ENCODE measurements at places on chromosomes 3 and 15.
A peak's percentile ranks its signal among the peaks of the same experiment; 100 is the strongest.

DNA sequence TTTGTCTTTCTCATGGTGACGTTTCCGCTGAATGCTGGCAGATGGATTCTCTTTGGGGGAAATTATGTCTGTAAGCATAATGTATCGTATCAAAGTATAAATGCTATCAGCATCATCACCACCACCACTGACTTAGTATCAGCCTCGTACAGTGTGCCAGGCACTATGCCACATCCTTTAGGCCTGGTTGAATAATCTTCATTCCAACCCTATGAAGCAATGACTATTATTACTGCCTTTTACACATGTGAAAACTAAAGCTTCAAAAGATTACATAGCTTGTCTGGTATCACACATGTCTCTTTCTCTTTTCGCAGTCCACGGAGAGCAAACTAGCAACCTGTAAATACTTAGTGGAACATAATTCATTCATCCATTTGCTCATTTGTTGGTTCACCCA, 166.7 kb upstream of the PRICKLE2 start:
- DNase-seq = no peak

- no peak for DNase-seq
These were observed 61.3 kb upstream of the VGLL4 start for GRCh38 chr3:11705049-11705448.

- DNase-seq = peak; percentile 43
These were observed 30.4 kb downstream of the NXPE3 start for GRCh38 chr3:101809178-101810021.

DNA sequence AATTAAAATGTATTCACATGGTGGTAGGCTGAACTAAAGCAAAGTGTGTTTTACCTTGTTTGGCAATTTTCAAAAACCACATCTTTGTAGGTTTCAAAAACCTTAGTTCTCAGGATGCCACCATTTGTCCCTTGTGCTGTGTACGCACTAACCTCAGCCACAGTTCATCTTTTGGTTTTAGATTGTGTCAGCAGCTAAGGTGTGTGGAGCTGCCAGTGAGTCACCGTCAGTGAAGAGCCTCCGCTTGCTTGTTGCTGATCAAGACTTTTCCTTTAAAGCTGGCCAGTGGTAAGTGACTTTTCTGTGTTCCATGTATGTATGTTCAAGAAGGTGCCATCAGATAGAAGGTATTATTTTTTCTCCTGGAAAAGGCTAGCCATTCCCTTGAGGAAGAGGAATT, 21.1 kb downstream of the OXNAD1 start:
- DNase-seq = peak; percentile 6

DNA sequence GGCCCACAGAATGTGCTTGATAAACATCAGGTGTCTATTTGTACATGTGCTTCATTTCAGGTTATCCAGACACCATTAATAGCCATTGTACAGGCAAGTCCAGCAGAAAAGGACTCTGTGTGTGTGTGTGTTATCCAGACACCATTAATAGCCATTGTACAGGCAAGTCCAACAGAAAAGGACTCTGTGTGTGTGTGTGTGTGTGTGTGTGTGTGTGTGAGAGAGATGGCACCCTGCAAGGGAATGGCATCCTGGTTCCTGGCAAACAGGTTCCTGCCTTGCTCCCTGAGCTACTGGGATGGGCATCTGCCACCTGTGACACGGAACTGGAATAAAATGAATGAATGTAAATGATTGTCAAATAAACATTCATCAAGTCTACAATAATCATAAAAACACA, 11.7 kb downstream of the SUCLG2 start:
- DNase-seq = no peak

- no peak for DNase-seq
These were observed 204.8 kb upstream of the IGF1R start for GRCh38 chr15:98443526-98443925.

DNA sequence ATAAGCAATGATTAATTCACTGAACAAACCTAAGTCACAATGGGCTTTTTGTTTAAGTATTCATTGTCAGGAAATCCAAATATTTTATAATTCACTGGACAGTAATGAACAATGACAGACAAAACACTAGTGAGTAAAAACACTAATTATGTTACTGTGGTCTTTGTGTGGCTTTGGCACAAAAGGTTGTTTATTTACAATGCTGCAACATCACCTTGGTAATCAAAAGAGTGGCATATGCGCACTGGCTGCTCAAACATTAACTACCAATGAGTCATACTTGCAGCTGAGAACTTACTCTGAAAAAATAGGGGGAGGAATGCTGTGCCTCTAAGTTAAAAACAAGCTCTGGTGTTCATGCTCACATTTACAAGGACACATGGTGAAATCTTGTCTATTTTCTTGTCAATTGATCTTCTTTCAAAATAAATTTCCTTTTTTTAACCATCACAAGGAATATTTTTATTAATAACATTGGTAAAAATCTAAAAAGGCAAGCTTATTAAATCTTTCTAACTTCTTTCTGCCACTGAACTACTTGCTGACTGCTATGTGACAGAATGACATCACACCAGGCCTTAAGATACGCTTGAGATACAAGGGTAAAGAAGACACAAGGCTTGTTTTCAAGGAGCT, 85.2 kb upstream of the PPIB start:
- DNase-seq = peak; percentile 56

GRCh38 chr15:68471541-68471940, 39.6 kb upstream of the ITGA11 start:
- no peak for DNase-seq

DNA sequence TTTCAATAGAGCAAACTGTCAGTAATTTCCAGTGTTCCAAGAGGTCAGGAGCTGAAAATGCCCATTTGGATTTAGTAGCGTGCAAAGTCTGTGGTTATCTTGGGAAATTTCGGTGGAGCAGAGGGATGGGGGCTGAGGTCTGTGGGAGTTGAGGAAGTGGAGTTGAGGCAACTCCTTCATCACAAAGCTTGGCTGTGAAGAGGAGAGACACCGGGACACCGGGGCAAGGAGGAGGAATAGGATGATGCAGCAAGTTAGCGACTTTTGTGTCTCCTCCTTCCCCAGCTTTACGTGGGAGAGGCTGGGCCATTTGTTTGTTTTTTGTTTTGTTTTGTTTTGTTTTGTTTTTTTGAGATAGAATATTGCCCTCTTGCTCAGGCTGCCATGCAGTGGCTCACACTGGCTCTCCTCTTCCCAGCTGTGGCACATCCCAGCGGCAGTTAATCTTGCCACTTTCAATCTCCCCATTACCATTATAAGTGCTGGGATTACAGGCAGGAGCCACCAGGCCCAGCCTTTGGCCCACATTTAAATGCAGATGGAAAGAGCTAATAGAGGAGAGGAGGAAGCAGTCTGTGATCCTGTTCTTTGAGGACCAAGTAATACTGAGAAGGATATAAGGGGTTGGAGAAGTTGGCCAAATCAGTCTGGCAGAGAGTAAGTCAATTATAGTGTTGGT, 47.1 kb downstream of the CRTC3 start:
- no peak for DNase-seq

GRCh38 chr3:64460141-64460730, 227.6 kb downstream of the ADAMTS9 start:
- DNase-seq = no peak

GRCh38 chr3:15301761-15302160, 30.6 kb downstream of the SH3BP5 start:
- DNase-seq = no peak
